ENCODE measurements at places on chromosomes 12 and 14. TPM values are rescaled to one million over a fixed set of nuclear protein-coding genes. Genes with fewer than 3 reads are reported as not detected.

The MORN3 gene
- 1.2 TPM for total RNA-seq

GRCh38 chr14:88590173-88590572, 27.3 kb downstream of the ZC3H14 start:
- no peak overlapping the region for H3K4me3 ChIP-seq
- H3K36me3 ChIP-seq, result peaks cover 42% of the 10 kb centered on the region
- no peaks in the 10 kb centered on the region for H3K27me3 ChIP-seq
- no peak for DNase-seq
- no peaks in the 10 kb centered on the region for H3K4me1 ChIP-seq
- no peak overlapping the region for H3K27ac ChIP-seq

GRCh38 chr14:39038542-39038941, 64.5 kb downstream of the SEC23A start:
- no peaks in the 10 kb centered on the region for H3K4me1 ChIP-seq
- H3K27ac ChIP-seq, result no peak overlapping the region
- H3K27me3 ChIP-seq, result no peaks in the 10 kb centered on the region
- H3K4me3 ChIP-seq, result no peak overlapping the region
- no peak for DNase-seq

GRCh38 chr14:64974563-64974962, 2.4 kb upstream of the RAB15 start:
- no peak overlapping the region for H3K4me3 ChIP-seq
- H3K36me3 ChIP-seq, result peaks cover 18% of the 10 kb centered on the region
- H3K27me3 ChIP-seq, result no peaks in the 10 kb centered on the region

DNA sequence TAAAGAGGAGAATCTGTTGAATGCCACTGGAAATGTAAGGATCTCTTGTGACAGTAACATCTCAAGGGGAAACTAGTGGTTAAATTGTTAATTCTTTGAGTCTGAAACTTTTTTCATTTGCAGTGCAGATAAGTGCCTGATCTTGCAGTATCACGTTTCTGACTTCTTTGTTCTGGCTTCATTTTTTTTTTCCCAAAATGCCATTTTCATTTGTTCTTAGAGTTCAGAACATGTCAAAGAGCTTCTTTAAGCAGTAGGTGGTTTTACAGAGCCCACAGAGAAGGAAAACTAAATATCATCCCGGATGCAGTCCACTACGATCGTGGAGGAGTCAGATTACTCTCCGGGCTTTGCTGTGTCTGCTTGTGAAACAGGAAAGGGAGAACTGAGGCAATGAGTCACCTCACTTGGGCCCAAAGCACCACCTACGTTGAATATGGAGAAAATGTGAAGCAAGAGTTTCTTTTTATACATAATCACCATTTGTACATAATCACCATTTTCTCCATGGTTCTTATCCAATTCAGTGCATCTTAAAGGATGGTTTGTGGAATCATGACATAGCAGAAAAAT, 43.9 kb downstream of the HMGA2 start:
- H3K36me3 ChIP-seq, result peaks cover 9% of the 10 kb centered on the region
- no peaks in the 10 kb centered on the region for H3K27me3 ChIP-seq

The CCDC175 gene
- total RNA-seq, result not detected

GRCh38 chr12:1927751-1928351, 9.4 kb upstream of the CACNA2D4 start:
- DNase-seq, result no peak
- H3K27me3 ChIP-seq, result peaks cover 100% of the 10 kb centered on the region
- no peak overlapping the region for H3K27ac ChIP-seq
- H3K36me3 ChIP-seq, result no peaks in the 10 kb centered on the region
- no peaks in the 10 kb centered on the region for H3K4me1 ChIP-seq
- no peak overlapping the region for H3K4me3 ChIP-seq

DNA sequence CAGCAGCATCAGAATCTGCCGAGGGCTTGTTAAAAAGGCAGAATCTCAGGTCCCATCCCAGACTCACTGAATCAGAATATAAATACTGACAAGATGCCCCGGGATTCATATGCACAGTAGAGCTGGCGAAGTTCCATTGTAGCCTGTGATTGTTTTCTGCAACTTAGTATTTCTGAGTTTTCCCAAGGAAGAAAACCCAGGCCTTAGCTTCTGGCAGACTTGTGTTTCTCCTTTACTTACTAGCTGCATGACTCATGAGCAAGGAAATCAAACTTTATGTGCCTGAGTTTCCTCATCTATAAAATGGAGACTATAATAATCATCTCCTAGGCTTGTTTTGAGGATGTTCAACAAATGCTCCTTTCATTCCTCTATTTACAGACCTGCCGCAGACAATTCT, 278.5 kb upstream of the PLEKHG7 start:
- no peaks in the 10 kb centered on the region for H3K27me3 ChIP-seq
- H3K4me1 ChIP-seq, result peaks cover 37% of the 10 kb centered on the region
- DNase-seq, result no peak
- H3K36me3 ChIP-seq, result no peaks in the 10 kb centered on the region
- no peak overlapping the region for H3K27ac ChIP-seq

- H3K36me3 ChIP-seq, result no peaks in the 10 kb centered on the region
- H3K4me1 ChIP-seq, result no peaks in the 10 kb centered on the region
- no peak for DNase-seq
- H3K4me3 ChIP-seq, result no peak overlapping the region
- H3K27ac ChIP-seq, result no peak overlapping the region
- H3K27me3 ChIP-seq, result no peaks in the 10 kb centered on the region
Measured at GRCh38 chr12:128076188-128076587, 190.8 kb upstream of the TMEM132C start.

The IL31 gene
- not detected for total RNA-seq

- DNase-seq, result no peak
- no peaks in the 10 kb centered on the region for H3K27me3 ChIP-seq
- H3K36me3 ChIP-seq, result peaks cover 18% of the 10 kb centered on the region
- no peak overlapping the region for H3K4me3 ChIP-seq
Measured at GRCh38 chr14:44895716-44896115, 66.0 kb downstream of the KLHL28 start.

The DBX2 gene
- total RNA-seq, result not detected

GRCh38 chr12:53625373-53625945, 723 bp downstream of the ATF7 start:
- H3K36me3 ChIP-seq, result peaks cover 18% of the 10 kb centered on the region
- peaks cover 16% of the 10 kb centered on the region for H3K4me1 ChIP-seq
- H3K27me3 ChIP-seq, result no peaks in the 10 kb centered on the region
- DNase-seq, result no peak
- H3K4me3 ChIP-seq, result peak overlapping the region; percentile 84
- peak overlapping the region; percentile 83 for H3K27ac ChIP-seq

GRCh38 chr12:45548426-45548825, 181.1 kb upstream of the ARID2 start:
- DNase-seq, result no peak
- H3K36me3 ChIP-seq, result no peaks in the 10 kb centered on the region
- no peak overlapping the region for H3K27ac ChIP-seq

GRCh38 chr12:67354966-67355365, 85.8 kb downstream of the CAND1 start:
- H3K27me3 ChIP-seq, result no peaks in the 10 kb centered on the region
- no peak overlapping the region for H3K4me3 ChIP-seq
- H3K36me3 ChIP-seq, result no peaks in the 10 kb centered on the region
- H3K4me1 ChIP-seq, result no peaks in the 10 kb centered on the region
- no peak for DNase-seq
- H3K27ac ChIP-seq, result no peak overlapping the region

- DNase-seq, result no peak
- H3K27ac ChIP-seq, result no peak overlapping the region
- peaks cover 71% of the 10 kb centered on the region for H3K36me3 ChIP-seq
- no peaks in the 10 kb centered on the region for H3K4me1 ChIP-seq
Measured at GRCh38 chr12:121905746-121906145, 12.6 kb upstream of the CFAP251 start.

The SPIC gene
- not detected for total RNA-seq

The PSMB5 gene
- total RNA-seq, result 121 TPM

DNA sequence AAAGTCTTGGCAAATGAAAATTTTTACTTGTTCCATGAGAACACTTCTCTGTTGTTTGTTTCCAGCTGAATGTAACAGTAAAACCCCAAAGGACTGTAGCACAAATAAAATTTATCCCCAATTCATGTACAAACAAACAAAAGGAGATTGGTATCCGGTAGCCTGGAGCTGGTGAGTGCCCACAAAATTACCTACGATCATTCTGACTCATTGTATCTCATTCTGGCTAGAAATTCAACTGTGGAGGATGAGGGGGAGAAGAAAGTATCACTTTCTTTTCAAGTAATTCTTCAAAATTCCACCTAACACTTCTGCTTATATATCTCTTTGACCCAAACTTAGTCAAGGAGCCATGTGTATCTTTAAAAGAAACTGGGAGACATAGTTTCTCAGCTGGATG, 268.5 kb downstream of the ALG10B start:
- H3K27ac ChIP-seq, result no peak overlapping the region
- no peak for DNase-seq
- no peaks in the 10 kb centered on the region for H3K4me1 ChIP-seq
- H3K27me3 ChIP-seq, result no peaks in the 10 kb centered on the region

DNA sequence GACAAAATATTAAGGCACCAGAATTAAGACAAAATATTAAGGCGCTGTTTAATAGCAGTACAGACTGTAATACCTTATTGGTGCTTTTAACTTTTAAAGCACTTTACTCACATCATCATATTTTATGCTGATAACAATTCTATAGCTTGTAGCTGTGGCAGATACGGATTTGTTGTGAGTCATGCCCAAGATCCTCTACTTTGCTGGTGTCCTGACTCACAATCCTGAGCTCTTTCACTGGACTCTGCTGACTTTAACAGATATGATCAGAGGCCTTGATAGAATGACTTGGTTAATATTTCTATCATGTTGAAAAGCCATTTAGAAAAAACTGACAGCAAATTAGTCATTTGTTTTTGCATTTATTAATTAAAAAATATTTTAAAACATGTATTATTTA, 99.0 kb upstream of the PKP2 start:
- no peak overlapping the region for H3K4me3 ChIP-seq
- H3K36me3 ChIP-seq, result no peaks in the 10 kb centered on the region
- DNase-seq, result no peak
- H3K27ac ChIP-seq, result no peak overlapping the region

DNA sequence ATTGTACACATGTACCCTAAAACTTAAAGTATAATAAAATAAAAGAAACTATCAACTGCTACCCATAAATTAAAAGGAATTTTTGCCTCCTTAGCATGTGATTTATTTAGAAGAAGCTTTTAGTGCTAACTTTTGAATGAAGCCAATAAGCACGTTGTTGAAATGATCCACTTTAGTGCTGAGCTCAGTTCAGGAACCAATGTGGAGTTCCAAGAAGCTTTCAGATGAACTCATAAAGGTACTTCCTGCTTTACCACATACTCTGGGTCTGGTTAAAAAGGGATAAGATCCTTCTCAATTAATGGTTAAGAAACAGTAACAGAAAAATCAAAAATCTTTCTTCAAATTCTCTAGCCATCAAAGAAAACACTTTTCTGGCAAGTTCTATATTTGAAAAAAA, 39.4 kb downstream of the TMTC1 start:
- no peaks in the 10 kb centered on the region for H3K36me3 ChIP-seq
- H3K4me1 ChIP-seq, result no peaks in the 10 kb centered on the region
- no peaks in the 10 kb centered on the region for H3K27me3 ChIP-seq

GRCh38 chr12:123254853-123255446, 16.7 kb downstream of the CDK2AP1 start:
- H3K27me3 ChIP-seq, result no peaks in the 10 kb centered on the region
- H3K4me3 ChIP-seq, result no peak overlapping the region
- peaks cover 22% of the 10 kb centered on the region for H3K4me1 ChIP-seq
- H3K36me3 ChIP-seq, result peaks cover 62% of the 10 kb centered on the region

GRCh38 chr14:104515811-104516780, 63.5 kb upstream of the C14orf180 start:
- no peak overlapping the region for H3K4me3 ChIP-seq
- no peaks in the 10 kb centered on the region for H3K4me1 ChIP-seq
- peaks cover 94% of the 10 kb centered on the region for H3K27me3 ChIP-seq
- H3K27ac ChIP-seq, result no peak overlapping the region

GRCh38 chr12:1592444-1593173, 1.8 kb downstream of the FBXL14 start:
- H3K4me3 ChIP-seq, result peak overlapping the region; percentile 82
- peak; percentile 16 for DNase-seq
- peak overlapping the region; percentile 23 for H3K27ac ChIP-seq
- H3K36me3 ChIP-seq, result peaks cover 50% of the 10 kb centered on the region

GRCh38 chr12:6768990-6769389, 2.8 kb downstream of the PTMS start:
- peaks cover 31% of the 10 kb centered on the region for H3K4me1 ChIP-seq
- H3K27me3 ChIP-seq, result peaks cover 56% of the 10 kb centered on the region
- H3K4me3 ChIP-seq, result peak overlapping the region; percentile 18
- H3K27ac ChIP-seq, result no peak overlapping the region

DNA sequence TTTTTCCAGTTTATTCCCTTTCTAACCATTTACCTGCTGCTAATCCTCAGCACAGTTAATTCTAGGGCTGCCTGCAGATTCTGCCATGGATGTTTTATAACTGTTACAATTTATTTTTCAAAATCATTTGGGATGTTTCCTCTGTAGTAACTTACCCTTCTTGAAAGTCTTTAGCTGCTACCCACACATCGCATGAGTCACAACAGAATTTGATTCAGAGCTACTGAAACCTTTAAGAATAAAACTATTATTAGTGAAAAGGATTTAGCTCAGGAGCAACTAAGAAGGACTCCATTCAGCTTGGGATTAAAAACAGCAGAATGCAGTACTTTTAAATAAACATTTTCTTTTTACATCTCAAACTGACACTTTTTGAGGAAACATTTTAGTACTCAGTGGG, 41.7 kb upstream of the RGS6 start:
- no peaks in the 10 kb centered on the region for H3K4me1 ChIP-seq
- no peaks in the 10 kb centered on the region for H3K36me3 ChIP-seq
- H3K27ac ChIP-seq, result no peak overlapping the region
- no peak overlapping the region for H3K4me3 ChIP-seq
- no peak for DNase-seq

- H3K27ac ChIP-seq, result no peak overlapping the region
- H3K4me3 ChIP-seq, result no peak overlapping the region
- no peaks in the 10 kb centered on the region for H3K36me3 ChIP-seq
- no peaks in the 10 kb centered on the region for H3K4me1 ChIP-seq
Measured at GRCh38 chr14:35741345-35742031, 67.6 kb downstream of the RALGAPA1 start.

All from Calu3 (cell line).